Stimulated activated CD8-positive, alpha-beta memory T cell treated with anti-CD3 and anti-CD28 coated beads, Interleukin-12 subunit alpha, Interleukin-12 subunit beta, amount 100 ng/mL, for 1 hour (primary cell): ENCODE measurements at places on chromosomes 4 and X.

DNA sequence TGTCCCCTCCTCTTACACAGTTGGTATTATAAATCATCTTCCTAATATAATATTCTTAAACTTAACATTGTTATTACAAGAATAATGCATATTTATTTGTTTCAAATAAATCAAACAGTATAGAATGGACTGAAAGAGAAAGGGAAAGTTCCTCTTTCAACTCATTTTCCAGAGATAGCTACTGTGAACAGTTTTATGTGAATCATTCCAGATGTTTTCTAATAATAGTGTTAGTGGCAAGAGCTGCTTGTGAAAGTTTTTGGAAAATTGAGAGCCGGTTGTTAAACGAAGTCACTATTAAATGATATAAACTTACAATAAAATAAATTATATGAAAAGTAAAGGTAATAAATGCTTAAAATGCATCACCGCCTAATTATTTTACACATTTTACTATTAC is 14.6 kb downstream of the TMSB4X start:
- no peak for DNase-seq

DNA sequence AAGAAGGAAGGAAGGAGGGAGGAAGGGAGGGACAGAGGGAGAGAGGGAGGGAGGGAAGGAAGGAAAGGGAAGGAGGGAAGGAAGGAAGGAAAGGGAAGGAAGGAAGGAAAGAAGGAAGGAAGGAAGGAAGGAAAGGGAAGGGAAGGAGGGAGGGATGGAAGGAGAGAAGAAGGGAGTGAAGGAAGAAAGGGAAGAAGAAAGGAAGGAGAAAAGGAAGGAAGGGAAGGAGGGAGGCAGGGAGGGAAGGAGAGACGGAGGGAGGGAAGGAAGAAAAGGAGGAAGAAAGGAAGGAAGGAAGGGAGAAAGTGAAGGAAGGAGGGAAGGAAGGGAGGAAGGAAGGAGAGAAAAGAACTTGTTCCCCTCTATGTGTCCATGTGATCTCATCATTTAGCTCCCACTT is 465.0 kb downstream of the KCTD8 start:
- DNase-seq, result no peak

DNA sequence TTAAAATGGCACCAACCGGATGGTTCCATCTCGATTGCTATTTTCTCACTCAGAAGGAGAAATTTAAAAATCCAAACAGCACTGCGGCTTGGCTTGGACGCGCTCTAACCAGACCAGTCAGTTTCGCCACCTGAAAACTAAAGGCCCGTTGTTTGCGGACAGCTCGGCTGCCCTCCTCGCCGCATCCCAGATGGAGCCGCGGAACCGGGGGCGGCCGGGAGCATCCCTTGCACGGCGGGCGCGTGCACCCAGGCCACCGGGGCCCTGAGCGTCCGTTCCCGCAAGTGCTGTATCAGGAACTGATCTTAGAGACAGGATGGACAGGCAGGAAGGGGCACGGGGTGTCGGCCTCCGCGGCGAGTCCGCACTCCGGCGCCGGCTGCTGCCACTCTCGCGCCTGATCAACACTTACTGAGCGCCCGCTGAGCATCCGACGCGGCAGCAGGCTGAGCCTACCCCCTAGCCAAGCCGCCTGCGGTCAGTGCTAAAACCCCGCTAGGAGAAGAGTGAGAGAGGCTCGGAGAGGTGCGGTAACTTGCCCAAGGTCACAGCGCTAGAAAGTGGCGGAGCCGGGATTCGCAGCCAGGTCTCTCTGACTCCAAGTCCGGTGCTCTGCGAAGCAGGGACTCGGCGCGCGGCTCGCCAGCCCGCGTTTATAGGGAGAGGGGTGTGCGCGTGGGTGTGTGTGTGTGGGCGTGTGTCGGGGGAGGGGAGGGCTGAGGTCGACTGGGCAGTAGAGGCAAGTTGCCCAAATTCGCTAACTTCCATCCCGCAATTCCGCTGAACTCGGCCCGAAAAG is at the start of gene CITED1:
Gene CITED1 (minus strand): TSS at position 629 of the 799 bp plus-strand sequence. CDS start 3,045 bp downstream, outside the sequence.
- DNase-seq, result no peak

GRCh38 chr4:184295206-184295605 is 77.5 kb upstream of the ENPP6 start:
- no peak for DNase-seq

DNA sequence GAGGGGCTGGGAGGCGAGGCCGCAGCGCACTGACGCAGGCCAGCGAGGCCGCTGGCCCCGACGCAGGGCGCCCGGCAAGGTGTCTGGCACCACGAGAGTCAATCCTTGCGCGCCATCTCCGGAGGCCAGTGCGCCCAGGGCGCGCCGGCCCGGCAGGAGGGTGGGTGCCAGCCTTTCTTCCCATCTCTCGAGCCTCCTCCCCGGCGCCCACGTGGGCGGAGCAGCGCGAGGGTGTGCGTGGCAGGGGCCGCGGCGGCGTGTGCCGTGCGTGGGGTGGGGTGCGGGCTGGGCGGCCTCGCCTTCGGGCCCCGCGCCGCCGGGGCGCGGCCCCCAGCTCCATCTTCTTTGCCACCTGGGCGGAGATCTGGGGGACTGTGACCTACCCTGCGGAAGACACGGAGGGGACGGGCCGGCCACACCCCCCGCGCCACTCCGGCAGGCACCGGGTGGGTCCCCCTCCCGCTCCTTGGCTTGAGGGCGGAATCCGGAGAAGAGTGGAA is 877 bp downstream of the JAKMIP1 start:
- no peak for DNase-seq

DNA sequence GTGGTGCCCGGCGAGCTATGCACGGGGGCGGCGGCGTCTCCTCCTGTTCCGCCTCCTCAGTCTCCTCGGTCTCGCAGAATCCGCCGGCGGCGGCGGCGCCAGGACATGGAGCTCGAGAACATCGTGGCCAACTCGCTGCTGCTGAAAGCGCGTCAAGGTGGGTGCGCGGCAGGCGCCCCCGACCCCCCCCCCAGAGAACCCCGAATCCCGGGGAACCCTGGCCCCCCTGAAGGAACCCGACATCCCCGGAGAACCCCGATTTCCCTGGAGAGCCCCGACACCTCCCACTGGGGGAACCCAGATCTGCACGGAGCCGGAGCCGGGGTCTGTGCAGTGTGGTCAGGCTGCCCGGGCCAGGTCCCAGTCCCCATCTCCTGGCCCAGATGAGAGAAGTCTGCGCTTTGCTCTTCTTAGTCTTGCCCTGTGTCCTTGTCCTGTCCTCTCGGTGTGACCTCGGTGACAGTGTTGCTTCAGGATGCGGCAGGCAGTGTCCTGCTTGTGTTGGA is 648 bp downstream of the GRK4 start:
- DNase-seq, result no peak

DNA sequence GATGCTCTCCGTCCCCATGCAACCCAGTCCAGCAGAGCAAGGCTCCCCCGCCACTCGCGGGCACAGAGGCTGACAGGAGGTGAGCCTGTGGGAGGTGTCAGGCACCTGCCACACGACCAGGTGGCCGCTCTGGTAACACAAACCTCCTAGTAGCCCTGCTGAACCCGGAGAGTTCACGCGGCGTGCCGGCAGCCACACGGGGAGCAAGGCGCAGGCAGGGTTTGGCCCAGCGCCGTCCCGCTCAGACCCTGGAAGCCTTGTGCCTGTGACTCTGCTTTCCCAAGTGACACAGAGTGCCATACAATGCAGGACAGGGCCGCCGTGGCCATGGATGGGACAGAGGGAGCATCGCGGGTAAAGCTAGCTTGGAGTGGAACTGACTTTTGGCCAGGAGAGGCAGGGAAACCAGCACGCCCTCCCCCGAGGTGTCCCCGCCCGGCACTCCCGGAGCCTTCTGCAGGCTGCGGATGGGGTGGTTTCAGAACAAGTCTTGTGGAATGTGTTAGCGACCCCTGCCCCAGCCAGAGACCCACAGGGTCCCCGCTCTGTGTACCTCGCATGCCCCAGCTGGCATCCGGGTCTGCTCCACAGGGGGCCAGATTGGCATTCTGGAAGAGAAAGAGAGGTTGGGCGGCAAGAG is 44.7 kb upstream of the AFAP1 start:
- DNase-seq, result no peak

DNA sequence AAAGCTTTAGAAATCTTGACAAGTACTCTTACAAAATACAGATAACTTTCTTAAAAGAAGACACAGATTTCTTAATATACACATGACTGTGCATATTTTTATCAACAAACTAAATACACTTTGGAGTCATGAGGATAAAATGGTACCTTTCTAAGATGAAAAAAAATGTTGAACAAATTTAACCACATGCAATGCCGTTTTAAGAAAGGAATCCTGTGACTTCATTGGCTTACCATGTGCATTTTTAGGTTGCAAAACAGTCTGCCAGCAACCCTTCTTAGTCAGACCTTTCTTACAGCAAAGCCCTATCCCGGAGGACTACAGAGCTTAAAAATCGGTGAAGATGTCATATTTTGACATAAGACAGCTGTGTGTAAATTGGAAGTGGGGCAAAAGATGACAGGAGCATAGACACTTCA is 51.7 kb downstream of the GASK1B start:
- DNase-seq, result no peak
